ENCODE measurements at places on chromosomes 3 and 15. TPM values are rescaled to one million over a fixed set of nuclear protein-coding genes. Genes with fewer than 3 reads are reported as not detected.

Gene PYDC2
- total RNA-seq, result not detected

Gene TMPRSS7
- total RNA-seq, result not detected

Gene REC114
- total RNA-seq, result not detected

Gene HDC
- total RNA-seq, result 0.55 TPM

Gene GCNT3
- not detected for total RNA-seq

Gene HRH1
- total RNA-seq, result 2.9 TPM

Gene MCTP2
- 41.7 TPM for total RNA-seq

Gene RNF7
- 58.9 TPM for total RNA-seq

Gene HHLA2
- total RNA-seq, result 0.86 TPM

Gene SKOR1
- total RNA-seq, result 0.12 TPM

Gene AGTR1
- not detected for total RNA-seq

Gene TRIM42
- total RNA-seq, result not detected

Gene ARHGEF26
- total RNA-seq, result 0.34 TPM

Gene CCR9
- not detected for total RNA-seq

Gene TRAK1
- total RNA-seq, result 19.0 TPM

Gene NPAP1
- total RNA-seq, result not detected

Gene FANCD2OS
- total RNA-seq, result not detected

Gene GOLGA8T
- total RNA-seq, result not detected

Gene ANO10
- total RNA-seq, result 8.4 TPM

Gene SRP14
- 170 TPM for total RNA-seq

Gene PIGZ
- 0.65 TPM for total RNA-seq

Gene PRTG
- total RNA-seq, result not detected

Gene GOLGA6A
- not detected for total RNA-seq

Gene XCR1
- total RNA-seq, result not detected

Gene ALPK3
- 0.10 TPM for total RNA-seq

Gene GRAMD2A
- total RNA-seq, result not detected

Gene CTSH
- total RNA-seq, result 127 TPM

Gene PLIN1
- total RNA-seq, result 0.31 TPM

Gene TRIM71
- total RNA-seq, result 0.02 TPM

Gene SEMA5B
- total RNA-seq, result not detected

Gene GASK1A
- not detected for total RNA-seq

Gene HIGD2B
- 0.27 TPM for total RNA-seq

All from activated CD4-positive, alpha-beta memory T cell treated with anti-CD3 and anti-CD28 coated beads for 36 hours (primary cell).